ENCODE measurements at places on chromosomes 6 and 20. TPM values are rescaled to one million over a fixed set of nuclear protein-coding genes. Genes with fewer than 3 reads are reported as not detected.

- DNase-seq = no peak
Measured at GRCh38 chr20:49477200-49477599, 5.3 kb downstream of the KCNB1 start.

HLA-DRB5 gene
- 0.77 TPM for total RNA-seq

DNA sequence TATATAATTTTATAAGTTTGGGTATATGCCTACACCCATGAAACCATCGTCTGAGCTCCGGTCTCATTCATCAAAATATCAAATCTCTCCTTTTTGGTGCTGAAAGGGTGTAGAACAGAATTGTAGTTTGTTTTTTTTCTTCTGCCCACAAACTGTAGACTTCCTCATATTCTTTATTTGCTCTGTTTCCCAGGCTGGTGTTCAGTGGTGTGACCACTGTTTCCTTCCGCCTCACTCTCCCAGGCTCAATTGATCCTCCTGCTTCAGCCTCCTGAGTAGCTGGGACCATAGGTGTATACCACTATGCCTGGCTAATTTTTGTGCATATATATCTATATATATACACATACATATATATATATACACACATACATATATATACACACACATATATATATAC, 139.6 kb upstream of the HCRTR2 start:
- no peak for DNase-seq

DNA sequence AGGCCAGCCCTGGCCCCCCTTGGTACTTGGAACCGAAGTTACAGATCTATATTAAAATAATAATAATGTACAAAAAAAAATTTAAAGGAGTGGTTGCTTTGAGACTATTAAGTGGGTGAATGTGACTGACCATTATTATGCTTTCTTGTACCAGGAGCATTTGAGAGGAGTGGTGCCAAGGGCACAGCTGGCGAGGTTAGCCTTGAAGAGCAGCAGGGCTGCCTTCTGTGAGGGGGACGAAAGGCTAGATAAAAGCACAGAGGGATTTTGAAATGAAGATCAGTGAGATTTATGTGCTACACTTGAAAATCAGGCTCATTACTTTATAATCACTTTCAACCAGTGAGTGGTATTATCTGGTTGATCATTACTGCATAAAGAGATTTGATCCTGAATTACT, 48.6 kb downstream of the FIG4 start:
- no peak for DNase-seq

GRCh38 chr6:164378330-164378729, 931.1 kb downstream of the C6orf118 start:
- no peak for DNase-seq

BRD2 gene
- total RNA-seq = 261 TPM

DNA sequence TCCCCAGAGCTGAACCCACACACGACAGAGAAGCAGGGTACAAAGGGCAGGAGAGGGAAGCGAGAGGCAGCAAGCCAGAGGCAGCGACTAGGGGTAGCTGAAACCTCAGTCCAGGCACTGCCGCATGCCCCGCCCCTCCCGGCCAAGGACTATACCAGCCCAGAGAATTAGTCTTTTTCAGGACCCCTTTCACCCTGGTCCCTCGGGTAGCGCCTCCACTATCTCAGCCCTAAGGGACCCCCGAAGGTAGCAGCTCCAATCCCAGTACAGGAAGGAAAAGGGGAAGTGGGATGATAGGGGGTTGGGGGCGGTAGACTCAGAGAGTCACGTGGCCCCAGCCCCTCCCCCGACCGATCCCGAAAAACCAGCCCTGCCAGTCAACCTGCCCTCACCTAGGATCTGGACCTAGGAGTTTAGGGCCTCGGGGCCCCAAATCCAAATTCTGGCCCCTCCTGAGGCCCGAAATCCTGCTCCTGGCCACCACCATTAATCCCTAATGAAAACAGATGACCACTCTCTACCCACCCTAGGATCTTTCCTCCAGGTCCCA, 1.3 kb downstream of the RGL2 start:
- DNase-seq = peak; percentile 61

SLC35D3 gene
- total RNA-seq = 0.13 TPM

- DNase-seq = no peak
Measured at GRCh38 chr20:62481425-62482145, 5.8 kb upstream of the GATA5 start.

DNA sequence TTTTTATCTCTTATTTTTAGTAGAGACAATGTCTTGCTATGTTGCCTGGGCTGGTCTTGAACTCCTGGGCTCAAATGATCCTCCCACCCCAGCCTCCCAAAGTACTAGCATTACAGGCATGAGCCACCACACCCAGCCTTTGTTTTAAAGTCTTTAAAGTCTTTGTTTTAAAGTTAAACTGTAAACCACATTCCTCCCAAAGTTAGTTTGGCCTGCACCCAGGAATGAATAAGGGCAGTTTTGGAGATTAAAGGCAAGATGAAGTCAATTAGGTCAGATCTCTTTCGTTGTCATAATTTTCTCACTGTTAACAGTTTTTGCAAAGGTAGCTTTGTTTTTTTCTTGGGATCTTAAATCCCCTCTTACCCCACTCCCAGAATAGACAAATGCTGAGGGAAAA, 63.8 kb downstream of the UBR2 start:
- no peak for DNase-seq

All from mesothelial cell of epicardium (in vitro differentiated cells).